Vagina (tissue), 2 donors: ENCODE measurements at places on chromosomes 3 and 15.

DNA sequence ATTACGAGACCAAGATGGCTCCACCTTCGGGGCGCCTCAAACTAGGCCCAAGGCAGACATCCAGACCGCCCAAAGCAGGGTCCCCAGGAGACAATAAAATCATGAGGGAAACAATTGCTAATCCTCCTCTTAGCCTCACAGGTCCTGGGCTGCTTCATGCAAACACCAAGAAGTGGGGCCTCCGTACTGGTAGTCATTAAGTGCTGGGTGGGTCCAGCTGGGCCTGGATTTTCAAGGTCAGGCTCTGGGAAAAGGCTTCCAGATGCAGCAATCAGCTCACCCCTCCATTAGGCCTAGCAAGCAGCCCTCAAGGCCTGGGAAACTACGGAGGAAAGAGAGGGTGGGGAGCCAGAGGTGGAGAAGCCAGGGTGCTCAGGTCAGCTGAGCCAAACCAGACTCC, 634 bp downstream of the FBXL22 start:
- DNase-seq, result no peak

- no peak for DNase-seq
Observed at GRCh38 chr3:59800481-59800880, 750.7 kb upstream of the CFAP20DC start.

GRCh38 chr3:187165144-187165543, 25.8 kb upstream of the RPL39L start:
- no peak for DNase-seq

DNA sequence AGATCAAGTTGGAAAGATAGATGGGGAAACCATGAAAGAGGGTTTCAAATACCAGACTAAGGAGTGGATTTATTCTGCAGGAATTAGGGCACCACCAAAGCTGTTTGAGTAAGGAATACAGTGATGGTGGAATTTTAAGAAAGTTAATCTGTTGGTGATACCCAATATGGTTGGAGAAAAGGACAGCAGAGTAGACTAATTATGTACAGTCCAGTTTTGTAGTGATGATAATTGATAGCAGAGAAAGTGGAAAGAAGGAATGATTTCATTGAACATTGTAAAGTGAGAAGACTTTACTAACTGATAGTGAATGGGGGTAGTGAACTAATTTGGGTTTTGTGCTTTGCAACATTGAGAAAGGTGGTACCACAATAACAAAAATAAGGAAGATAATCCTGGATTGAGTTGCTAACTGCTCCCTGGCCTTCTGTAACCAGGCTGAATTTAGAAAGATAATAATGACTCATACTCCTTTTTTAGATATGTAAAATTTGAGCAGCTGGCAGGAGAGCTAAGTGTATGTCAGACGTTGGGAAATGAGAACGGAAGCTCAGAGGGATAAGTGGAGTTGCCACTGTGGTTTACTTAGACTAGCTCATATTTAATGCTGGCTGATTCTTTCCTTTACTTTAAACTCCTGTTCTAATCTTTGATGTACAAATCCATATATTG, 16.9 kb downstream of the TCAIM start:
- DNase-seq, result no peak

- DNase-seq, result no peak
Observed at GRCh38 chr3:52784021-52784621, 6.7 kb downstream of the ITIH1 start.

DNA sequence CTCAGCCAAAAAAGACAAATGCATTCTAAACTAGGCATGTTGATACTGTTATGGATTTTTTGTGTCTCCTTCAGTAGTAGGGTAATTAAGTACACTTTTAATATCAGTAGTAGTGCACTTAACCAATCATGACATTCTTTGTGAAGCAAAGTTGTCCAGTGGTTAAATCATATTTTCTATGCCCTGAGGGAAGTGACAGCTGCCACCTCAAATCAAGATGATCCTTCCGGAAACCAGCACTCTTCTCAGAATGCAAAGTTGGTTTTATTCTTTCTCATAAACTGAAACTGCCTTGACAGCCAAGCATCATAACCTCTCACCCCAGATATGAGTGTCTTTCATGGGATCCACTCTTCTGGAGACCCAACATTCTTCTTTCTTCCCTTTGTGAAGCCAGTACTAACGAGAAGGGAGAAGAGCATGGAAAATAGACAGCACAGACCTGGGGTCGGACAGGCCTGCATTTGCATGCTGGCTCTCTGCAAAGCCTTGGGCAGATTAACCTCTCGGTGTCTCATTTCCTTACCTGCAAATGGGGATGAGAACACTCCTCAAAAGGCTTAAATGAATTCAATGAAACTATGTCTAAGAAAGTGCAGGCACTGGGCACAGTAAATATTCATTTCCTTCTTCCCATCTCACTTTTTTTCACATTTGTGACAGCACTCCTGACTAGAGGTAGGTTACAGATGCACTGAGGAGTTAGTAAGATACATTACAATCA, 13.2 kb downstream of the AAGAB start:
- DNase-seq, result no peak

GRCh38 chr3:184391266-184391665, 11.4 kb downstream of the CHRD start:
- DNase-seq, result no peak

- DNase-seq, result no peak
Observed at GRCh38 chr15:70794596-70795310, 31.4 kb upstream of the UACA start.

GRCh38 chr3:147712357-147712756, 303.2 kb downstream of the ZIC1 start:
- DNase-seq, result no peak

GRCh38 chr3:103393395-103394186, 958.8 kb downstream of the ZPLD1 start:
- no peak for DNase-seq
